ENCODE measurements at places on chromosomes 4 and X. TPM values are rescaled to one million over a fixed set of nuclear protein-coding genes. Genes with fewer than 3 reads are reported as not detected.

Gene GLRA3
- not detected for total RNA-seq

Gene MAGEB1
- total RNA-seq: not detected

Gene RTL5
- 0.12 TPM for total RNA-seq

Gene FAT1
- total RNA-seq: not detected
